GM12878 (cell line): ENCODE measurements at places on chromosomes 3 and 15. TPM values are rescaled to one million over a fixed set of nuclear protein-coding genes. Genes with fewer than 3 reads are reported as not detected.

CCDC33 gene
- total RNA-seq, result 4.1 and 4.9 TPM in 2 replicates

SERINC4 gene
- total RNA-seq, result 0.13 and 0.15 TPM in 2 replicates

ROPN1 gene
- not detected in 2 replicates for total RNA-seq

FOXL2 gene
- total RNA-seq, result 0.08 TPM in 1 of 2 replicates, not detected in the other

GPR160 gene
- total RNA-seq, result 21.7 and 24.6 TPM in 2 replicates

RBPMS2 gene
- 0.31 and 0.66 TPM in 2 replicates for total RNA-seq

- no peak for DNase-seq
Observed at GRCh38 chr3:82329300-82329699, 567.9 kb upstream of the GBE1 start.

DNA sequence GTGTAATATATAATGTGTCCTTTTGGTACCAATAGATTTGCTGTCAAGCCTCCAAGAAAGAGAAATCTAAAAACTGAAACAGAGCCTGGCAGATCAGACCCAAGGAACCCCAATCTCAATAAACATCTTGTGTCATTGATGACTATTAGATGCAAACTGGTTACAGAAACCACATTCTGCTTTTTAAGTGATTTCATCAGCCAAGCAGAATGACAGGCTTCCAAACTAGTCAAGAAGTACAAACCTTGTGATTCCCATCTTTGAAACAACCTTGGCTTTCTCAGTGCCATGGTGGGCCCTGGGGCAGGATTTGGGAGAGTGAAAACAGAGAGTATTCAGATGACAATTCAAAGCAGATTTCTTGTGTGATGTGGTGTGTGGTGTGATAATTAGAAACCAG lies 45.6 kb upstream of the STRIT1 start:
- DNase-seq, result no peak

DNA sequence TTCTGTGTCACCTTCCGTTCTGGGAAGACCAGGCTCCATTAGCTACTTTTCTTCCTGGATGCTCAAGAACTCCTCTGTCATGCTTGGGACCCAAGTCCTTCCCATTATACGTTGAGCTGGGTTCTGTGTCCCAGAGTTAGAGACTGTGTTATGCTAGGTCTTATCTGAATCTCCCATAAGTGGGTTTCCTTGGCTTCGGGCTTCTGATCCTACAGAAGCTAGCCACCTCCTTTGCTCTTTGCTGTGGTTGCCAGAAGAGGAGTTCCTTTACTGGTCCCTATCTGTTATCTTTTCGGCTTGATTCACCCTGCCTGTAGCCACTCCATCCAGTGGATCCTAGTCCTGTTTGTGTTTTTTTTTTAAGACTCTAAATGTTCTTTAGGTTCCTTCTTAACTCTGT lies 38.0 kb downstream of the TYRO3 start:
- DNase-seq, result no peak

GRCh38 chr3:152595975-152596821 lies 238.7 kb upstream of the P2RY1 start:
- DNase-seq, result peak; percentile 88

- no peak for DNase-seq
Observed at GRCh38 chr3:13095408-13095937, 22.2 kb upstream of the IQSEC1 start.

DNA sequence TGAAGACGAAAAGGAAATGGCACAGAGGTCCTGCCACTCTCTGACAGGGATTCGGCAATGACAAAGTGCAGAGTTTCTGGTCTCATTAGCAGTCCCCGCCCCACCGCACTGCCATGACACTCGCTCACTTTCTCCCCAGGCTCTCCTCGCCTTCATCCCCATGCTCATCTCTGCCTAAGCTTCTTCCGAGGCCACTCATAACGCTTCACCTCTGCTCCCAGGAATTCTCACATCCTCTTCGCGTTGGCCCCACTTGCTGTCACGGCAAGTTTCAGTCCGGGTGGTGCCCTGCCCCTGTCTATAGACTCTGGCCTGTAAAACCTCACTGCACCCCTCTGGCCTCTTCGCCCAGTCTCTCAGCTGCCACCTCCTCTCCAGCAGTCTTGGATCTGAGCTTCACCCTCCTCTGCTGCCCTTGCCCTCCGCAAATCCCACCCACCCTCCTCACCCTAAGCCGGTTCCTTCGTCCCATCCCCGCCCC lies 654 bp downstream of the RUBCN start:
- no peak for DNase-seq

- DNase-seq, result no peak
Observed at GRCh38 chr3:116444115-116444747, 1.1 kb downstream of the LSAMP start.

DNA sequence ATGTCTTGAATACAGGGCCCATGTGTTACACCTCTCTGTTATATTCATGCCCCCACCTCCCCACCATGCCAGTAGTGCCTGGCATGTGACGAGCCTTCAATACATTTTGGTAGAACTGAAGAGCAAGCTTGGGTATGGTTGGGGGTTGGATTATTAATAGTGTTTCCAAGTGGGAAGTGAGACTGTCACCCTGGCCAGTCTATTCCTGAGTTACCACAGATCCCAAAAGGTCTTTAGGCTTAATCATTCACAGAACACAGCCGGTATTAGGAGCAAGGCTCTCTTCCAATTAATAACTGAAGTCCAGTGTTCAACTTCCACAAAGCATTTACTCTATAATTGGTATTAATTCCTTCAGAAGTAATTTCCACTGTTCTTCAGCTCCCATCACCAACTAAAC lies 231.9 kb upstream of the LRTM1 start:
- DNase-seq, result no peak
